NCI-H2171 treated with DMSO at 0.1 percent for 48 hours (cell line): ENCODE measurements at places on chromosomes 5 and 9.

DNA sequence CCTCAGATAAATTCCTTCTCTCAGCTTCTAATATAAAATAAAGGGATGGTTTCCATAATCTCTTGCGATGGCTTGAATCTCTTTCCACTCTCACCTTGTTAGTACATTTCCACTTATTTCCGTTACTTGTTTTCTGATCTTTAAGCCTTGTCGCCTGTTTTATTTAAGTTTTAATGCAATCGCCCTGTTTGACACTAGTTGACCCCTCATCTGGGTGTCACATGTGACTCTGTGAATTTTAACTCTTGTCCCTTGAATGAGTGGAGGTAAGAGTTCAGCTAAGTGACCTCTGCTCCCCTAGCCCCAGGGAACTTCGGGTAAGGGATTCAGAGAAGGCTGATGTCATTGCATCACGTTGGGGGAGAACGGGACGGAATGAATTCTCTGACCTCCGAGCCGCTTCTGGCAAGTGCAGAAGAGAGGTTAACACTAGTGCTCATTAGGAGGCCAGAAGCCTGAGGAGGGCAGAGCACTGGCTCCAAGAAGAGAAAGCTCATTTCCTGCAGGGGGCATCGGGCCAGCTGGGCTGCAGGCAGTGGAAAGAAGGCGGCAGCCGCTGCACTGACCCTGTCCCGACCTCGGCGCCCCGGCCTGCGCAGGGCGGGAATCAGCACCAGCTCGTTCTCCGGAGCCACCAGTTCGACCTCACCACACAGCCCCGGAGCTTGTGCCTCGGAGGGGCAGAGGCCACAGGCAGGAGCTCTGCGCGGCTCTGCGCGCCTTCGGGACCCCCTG, 569 bp downstream of the HINT2 start:
- DNase-seq, result peak; percentile 26

DNA sequence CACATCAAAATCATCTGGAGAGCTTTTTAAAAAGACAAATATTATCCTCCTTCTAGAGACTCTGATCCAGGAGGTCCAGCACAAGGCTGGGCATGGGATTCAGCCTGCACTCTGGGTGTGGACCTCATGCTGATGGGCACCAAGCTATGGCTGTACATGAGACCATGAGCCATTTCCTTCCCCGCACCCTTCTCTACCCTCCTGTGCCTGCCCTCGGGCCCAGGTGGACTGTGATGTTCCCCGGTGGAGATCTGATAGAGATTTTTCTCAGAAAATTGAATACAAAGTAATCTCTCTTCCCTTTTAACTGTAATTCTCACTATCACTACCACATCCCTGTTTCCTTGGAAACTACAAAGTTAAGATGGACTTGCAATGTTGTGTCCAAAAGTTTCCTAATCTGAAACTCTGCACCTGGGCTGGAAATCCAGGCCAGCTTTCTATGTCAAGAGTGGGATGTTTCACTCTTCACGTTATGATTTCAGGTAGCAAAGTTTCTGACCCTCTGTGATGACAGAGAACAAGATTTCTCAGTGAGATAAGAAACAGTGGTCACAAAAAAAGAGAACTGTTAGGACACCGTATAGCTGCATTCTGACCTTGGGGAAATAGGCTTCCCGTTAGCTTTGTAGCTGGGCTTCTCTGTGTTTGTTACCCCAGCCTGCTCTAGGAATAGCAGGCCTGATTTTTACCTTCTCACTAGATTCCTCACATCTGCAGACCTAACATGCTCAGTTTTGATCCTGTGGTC, 11.5 kb downstream of the SFXN1 start:
- no peak for DNase-seq

DNA sequence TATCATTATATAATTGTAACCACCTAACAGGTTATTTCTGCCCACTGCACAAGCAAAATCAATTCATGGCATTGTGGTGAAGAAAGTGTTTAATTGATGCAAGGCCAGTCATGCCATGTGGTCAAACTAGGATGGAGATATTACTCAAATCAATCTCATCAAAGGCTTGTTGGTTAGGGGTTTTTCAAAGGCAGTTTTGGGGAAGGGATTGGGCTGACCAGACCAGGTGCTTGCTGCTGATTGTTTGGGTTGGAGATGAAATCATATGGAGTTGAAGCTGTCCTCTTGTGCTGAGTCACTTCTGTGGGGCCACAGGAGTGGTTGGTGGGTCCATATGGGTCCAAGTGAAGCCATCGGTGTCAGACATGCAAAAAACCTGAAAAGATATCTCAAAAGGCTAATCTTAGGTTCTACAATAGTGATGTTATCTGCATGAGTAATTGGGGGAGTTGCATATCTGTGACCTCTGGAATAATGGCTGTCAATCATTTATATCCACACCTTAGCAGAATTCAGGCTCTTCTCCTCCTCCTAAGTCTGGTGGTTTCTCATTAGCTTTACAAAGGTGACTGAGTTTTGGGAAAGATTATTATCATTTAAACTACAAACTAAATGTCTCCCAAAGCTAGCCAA, 44.9 kb downstream of the HMGCS1 start:
- no peak for DNase-seq

- no peak for DNase-seq
These were observed 246.0 kb downstream of the GADD45G start for GRCh38 chr9:89850631-89851325.
